HT1080 (cell line): ENCODE measurements at places on chromosomes 16 and 17.

DNA sequence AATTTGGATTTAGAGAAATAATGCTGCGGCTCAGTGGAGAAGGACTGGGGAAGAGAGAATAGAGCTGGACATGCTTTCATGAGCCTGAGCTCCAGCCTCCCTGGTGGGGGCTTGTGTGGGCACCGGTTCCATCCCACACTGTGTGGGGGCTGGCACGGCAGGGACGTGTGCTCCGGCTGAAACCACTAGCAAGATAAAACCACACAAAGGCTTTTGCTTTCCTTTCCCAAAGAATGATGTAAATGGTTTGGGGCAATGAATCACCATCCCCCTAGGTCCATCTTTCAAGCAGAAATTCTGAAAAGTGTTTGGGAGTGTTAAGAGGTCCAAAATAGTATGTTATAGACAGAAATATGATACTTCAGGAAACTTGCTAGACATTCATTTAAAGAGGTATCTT, 77.0 kb downstream of the CDH11 start:
- peak; percentile 3 for DNase-seq

DNA sequence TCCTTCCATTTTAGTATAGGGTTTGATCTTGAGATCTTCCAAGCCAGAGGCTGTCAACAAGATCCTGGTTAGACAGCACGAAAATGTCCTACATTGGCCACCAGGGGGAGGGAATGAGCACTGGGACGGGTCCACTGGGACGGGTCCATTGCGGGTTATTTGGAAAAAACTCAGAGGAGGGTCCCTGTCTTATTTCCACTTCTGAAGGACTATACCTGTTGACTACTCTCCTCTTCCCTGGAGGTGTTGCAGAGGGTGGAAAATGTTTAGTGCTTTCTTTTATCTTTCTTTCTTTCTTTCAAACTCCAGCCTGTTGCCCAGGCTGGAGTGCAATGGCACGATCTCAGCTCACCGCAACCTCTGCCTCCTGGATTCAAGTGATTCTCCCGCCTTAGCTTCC, 2.5 kb downstream of the TTLL6 start:
- DNase-seq = peak; percentile 21

- no peak for DNase-seq
Observed at GRCh38 chr17:34368196-34368945, 5.3 kb upstream of the CCL1 start.

DNA sequence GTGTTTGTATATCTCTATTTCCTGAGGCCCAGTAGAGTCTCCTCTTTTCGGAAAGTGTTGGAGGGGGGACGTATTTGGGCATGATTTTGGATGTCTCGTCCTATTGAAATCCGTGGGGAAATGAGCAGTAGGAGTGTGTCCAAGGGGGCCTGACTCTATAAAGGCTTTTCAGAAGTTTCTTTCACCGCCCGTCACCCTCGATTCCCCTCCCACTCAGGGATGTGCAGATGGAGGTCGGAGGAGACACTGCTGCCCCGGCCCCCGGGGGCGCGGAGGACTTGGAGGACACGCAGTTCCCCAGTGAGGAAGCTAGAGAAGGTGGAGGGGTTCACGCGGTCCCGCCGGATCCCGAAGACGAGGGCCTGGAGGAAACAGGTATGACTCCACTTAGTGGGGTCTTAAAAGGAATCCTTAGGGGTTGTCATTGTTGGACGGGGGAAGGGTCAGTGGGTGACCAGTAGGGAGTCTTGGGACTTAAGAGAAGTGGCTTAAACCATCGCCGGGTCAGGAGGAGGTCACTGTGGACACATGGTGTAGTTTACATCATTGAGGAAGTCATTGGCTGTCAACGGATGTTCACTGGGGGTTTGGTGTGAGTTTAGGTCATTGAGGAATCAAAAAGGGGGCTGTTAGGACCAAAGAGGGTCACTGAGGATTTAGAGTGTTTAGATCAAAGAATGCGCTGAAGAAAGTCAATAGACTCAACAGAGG, 424 bp downstream of the MON1B start:
- no peak for DNase-seq

GRCh38 chr17:50550661-50551432, 3.9 kb downstream of the SPATA20 start:
- peak; percentile 54 for DNase-seq
